ENCODE measurements at places on chromosomes 1 and 21.

- DNase-seq = no peak
Measured at GRCh38 chr1:186658999-186659398, 21.2 kb downstream of the PTGS2 start.

DNA sequence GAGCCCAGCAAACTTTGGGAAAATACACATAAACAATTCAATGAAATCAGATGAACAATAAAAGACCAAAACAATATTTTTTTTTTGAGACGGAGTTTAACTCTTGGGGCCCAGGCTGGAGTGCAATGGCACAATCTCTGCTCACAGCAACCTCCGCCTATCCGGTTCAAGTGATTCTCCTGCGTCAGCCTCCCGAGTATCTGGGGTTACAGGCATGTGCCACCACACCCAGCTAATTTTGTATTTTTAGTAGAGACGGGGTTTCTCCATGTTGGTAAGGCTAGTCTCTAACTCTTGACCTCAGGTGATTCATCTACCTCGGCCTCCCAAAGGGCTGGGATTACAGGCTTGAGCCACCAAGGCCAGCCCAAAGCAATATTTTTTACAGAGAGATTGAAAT, 1588.5 kb downstream of the BRINP3 start:
- DNase-seq = no peak

DNA sequence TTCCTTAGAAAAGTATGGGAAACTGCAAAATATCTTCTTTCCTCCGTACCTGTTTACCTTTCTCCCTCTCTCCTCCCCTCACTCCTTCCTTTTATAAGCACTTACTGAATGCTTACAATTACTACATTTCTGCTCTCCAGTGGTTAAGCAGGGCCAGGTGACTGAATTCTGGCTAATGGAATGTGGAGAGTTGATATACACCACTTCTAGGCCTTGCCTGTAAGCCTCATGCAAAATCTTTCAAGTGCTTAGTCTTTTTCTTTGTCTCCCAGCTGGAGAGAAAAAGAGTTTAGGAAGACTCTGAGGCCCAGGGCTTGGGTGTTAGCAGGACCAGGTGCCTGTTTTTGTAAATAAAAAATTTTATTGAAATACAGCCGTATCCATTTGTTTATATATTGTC, 77.7 kb upstream of the CACNA1E start:
- DNase-seq = no peak

DNA sequence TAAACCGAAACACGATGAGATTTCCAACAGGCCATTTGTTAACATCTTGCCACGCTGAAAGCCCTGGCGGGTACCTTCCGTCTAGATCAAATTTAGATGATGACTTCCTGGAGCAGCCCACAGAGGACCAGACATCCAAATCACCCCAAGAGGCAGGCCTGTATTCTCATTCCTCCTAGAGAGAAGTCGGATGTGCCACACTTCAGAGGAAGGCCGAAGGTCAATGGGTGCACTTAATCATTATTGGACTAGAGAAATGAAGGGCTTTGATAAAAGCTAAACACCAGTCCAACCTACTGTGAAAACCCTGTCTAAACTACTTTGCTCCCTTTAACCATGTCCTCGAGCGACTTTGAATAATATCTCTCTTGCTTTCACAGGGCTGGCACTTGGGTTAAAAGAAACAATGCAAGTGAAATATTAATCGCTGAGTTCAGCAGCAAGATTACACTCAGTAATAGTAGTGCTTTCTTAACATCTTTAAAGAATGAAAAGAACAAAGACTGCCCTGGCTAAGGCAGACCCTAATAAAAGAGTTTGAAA, 76.5 kb downstream of the BCAR3 start:
- DNase-seq = no peak

DNA sequence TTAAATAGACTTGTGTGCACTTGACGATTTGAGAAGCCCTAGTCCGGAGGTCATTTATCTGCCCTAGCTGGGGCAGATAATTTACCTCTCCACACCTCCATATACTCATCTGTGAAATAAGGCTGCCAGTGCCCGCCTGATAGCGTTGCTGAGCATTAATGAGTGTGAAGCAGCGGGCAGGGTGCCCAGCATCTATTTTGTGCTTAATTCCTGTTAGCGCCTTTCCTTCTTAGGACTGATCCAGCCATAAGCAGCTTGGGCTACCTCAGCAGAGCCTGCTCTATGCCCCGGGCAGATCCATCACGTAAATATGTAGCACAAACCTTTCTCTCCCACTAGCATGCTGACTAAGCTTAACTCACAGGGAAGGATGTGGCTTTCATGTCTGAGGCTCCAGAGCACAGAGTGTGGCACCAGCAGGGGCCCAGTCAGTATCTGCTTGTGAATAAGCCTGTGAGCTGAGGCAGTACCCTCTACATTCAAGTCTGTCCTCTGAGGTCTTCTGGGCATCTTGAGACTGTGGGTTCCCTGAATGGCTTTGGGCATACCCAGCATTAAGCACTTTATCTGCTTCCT, 21.5 kb upstream of the RNF187 start:
- DNase-seq = no peak

DNA sequence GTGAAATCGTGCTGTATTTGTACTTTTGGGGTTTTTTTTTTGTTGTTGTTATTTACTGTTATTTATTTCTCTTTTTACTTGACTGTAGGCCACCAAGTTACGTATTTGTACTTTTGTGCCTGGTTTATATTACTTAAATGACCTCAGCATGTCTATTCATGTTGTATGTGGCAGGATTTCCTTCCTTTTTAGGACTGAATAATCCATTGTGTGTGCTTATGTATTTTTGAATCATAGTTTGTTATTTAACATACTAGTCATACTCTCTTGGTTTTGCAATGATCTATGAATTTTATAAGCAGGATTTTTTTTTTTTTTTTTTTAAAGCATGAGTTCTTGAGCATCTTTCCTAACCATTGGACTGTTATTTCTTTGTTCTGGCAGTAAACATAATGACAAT, 51.2 kb downstream of the RNF2 start:
- DNase-seq = no peak

DNA sequence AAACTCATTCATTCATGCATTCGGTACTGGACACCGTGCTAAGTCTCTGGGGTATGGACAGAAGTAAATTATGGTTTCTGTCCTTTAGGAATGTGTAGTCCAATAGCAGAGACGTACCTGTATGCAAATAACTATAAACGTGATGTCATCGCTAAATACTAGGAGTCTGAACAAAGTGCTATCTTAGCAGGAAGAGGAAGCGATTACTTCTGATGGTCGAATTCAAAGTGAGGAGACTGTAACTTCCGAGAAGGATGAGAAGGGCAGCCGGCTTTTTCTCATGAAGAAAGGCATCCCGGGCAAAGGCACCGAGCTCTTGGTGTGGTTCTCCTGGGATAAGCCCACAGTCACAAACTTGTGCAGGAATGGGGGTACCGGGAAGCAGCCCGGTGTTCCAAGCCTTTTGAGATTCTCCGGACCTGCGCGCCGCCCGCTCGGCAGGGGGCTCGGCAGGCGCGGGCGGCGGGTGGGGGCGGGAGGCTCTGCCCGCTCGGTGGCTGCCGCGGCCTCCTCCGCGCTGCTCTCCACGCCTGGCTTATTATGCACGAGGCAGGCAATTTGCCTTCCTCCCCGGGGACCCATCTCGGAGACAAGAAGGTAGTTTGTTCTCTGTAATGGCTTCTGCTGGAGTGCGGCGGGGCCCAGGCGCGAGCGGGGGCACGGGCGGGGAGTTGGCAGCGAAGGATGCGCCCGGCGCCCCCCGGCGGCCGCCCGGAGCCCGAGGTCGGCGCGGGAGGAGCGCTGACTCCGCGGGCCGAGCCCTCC, 67.5 kb upstream of the CD1D start:
- peak; percentile 60 for DNase-seq

GRCh38 chr21:26140164-26140579, 30.4 kb downstream of the APP start:
- no peak for DNase-seq

- no peak for DNase-seq
Measured at GRCh38 chr1:229938551-229938950, 128.5 kb upstream of the GALNT2 start.

DNA sequence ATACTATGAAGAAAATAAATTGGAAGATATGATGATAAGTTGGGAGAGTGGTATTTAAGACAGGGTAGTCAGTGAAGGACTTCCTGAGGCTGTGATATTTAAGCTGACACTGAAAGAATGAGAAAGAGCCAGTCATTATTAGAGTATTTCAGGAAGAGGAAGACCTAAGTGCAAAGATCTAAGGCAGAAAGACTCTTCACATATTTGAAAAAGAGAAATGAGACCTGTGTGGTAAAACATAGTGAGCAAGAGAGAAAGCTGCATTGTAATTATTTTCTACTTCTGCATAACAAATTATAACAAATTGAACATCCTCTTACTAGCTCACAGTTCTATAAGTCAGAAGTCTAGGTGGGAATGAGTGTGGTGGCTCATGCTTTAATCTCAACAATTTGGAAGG, 34.6 kb upstream of the DOCK7 start:
- no peak for DNase-seq

DNA sequence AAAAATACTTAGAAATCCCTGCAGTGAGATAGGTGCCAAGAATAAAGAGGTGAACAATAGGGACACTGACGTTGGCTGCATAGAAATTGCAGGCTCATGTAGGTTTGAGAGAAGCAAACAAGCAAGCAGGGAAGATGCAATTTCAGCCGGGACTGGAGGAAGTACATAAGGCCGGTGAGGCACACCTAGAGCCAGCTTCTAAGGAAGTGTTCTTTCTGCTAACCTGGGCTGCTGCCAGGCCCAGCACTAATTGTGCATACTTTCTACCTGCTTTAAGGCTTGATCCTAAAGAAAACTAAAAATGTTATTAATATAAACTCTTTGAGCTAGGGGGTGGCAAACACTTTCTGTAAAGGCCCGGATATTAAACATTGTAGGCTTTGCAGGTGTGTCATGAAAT, 71.0 kb downstream of the LMO4 start:
- DNase-seq = no peak

- DNase-seq = no peak
Measured at GRCh38 chr1:215590779-215591491, 23.8 kb downstream of the KCTD3 start.

- no peak for DNase-seq
Measured at GRCh38 chr1:55329091-55329490, 113.9 kb upstream of the USP24 start.

DNA sequence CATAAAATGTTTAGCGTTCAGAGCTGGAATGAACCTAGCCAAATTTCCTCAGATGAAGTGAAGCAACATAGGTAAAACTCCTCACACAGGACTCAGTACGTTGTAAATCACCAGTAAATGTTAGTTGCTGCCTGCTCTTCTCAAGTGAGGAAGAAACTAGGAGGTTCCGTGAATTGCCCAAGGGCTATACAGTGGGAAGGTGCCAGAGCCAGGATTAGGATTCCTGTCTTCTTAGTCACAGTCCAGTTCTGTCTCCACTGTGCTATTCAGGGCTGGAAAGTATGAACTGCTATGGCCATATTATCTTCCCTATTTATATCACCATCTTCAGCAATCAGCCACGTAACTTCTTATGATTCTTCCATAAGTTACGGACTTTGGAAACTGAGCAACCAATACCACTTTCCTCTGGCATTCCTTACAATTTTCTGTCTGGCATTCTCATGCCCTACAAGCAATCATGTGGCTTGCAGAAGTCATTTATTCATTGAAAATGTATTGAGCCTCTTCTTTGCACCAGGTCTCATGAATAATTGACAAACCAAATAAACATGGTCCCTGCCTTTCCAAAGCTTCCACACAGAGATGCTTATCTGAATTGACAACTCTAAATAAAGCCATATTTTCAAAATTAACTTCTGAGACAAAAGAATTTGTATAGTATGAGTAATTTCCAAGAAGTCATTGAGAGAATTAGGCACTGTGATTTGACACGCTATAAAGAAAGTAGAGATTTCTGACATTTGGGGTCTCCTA, 271.6 kb upstream of the SGIP1 start:
- no peak for DNase-seq

DNA sequence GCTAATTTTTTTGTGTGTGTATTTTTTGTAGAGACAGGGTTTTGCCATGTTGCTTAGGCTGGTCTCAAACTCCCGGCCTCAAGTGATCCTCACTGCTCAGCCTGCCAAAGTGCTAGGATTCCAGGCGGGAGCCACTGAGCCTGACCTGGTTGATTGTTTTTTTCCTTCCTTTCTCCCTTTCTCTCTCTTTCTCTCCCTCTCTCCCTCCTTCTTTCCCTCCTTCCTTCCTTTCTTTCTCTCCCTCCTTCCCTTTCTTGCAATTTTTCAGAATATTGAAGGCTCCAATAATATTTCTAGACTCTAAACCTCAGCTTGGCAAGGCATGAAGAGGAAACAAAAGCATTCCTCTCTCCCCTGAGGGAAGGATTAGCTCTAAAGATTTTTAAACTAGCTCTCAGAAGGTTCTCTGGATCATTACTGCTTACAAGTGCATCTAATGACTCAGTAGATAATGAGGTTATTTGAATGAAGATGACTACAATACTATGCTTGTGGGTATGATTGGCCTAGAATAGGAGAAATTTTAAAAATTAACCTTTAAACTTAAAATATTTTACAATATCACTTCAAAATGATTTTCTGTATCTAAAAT, 68.5 kb upstream of the GADD45A start:
- DNase-seq = no peak

- no peak for DNase-seq
Measured at GRCh38 chr1:32182060-32182459, 2.6 kb downstream of the TXLNA start.

DNA sequence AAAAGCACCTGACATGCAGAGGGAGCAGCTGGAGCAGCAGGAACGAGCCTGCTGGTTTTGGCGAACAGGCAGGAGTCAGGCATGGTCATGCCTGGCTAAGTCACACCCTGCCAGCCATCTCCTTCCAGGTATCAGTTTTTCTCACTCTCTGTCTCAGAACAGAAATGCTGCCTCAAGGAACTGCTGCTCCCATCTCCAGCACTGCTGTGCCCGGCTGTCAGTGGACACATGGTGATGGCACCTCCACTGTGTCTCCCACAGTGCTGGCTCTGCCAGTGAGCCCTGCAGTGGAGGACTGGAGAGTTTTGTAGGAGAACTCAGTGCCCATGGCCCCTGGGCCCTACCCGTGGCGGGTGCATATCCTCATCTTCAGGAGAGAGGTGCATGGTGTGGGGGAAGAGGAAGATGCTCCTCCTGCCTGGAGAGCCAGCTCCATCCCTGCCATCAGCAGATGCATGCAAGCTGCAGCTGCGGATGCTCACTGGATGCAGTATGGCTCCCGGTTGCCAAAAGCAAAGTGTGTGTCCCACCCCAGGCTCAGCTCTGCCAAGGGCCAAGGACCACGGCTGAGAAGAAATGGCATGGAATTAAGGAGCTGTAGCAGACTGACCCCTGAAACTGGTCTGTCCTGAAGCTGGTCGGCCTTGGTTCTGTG, 114.7 kb downstream of the GRIK3 start:
- DNase-seq = no peak

GRCh38 chr1:175318633-175319032, 126.1 kb upstream of the KIAA0040 start:
- DNase-seq = no peak

- no peak for DNase-seq
Measured at GRCh38 chr1:215523128-215523861, 43.8 kb upstream of the KCTD3 start.

GRCh38 chr1:224619209-224619608, 3.1 kb downstream of the CNIH3 start:
- no peak for DNase-seq

DNA sequence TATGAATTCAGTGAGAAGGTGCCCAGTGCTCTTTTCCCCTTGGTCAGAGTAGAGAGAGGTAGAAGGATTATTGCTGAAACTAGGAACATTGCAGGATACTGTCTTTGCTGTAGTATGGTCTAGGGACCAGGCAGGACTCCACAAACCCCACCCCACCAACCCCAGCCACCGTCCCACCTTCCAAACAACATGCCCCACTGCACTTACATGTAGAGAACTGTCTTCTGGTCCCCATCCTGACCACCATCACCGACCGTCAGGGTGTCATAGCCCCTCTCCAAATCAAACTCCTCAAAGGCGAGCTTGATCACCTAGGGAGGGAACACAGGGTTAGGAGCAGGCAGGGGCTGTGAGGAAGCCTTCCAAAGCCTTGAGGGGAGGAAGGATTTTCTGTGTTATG, 71.7 kb upstream of the HMGB4 start:
- no peak for DNase-seq

Measured in hematopoietic multipotent progenitor cell treated with erythropoietin and hydrocortisone succinate and interleukin-3 and kit ligand, for 6 days (in vitro differentiated cells).